ENCODE measurements at places on chromosomes 6 and 20.

DNA sequence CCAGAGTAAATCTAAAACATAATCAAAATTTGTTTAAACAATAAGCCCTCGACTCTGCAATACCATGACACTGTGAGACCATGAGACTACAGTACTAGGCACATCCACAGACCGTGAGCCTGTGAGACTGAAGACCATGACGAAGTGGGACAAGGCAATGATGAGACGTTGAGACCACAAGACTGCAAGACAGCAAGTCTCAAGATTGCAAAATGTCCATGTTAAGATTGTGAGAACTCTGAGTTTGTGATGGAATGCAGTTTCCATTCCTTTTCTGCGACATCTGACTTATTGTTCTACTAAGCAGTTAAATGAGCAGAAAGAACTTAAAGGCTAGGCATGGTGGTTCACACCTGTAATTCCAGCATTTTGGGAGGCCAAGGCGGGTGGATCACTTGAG is 102.1 kb upstream of the PHACTR1 start:
- no peaks in the 10 kb centered on the region for H3K36me3 ChIP-seq
- H3K27ac ChIP-seq: no peak overlapping the region
- ATAC-seq: no peak

- no peak for ATAC-seq
- H3K27ac ChIP-seq: no peak overlapping the region
- peaks cover 36% of the 10 kb centered on the region for H3K27me3 ChIP-seq
- no peaks in the 10 kb centered on the region for H3K36me3 ChIP-seq
Observed at GRCh38 chr20:46823271-46823751, 71.3 kb upstream of the EYA2 start.

GRCh38 chr6:20417819-20418218 is 16.1 kb downstream of the E2F3 start:
- no peak overlapping the region for H3K4me3 ChIP-seq
- H3K36me3 ChIP-seq: peaks cover 35% of the 10 kb centered on the region
- H3K27ac ChIP-seq: no peak overlapping the region
- no peaks in the 10 kb centered on the region for H3K27me3 ChIP-seq
- ATAC-seq: no peak
- peaks cover 32% of the 10 kb centered on the region for H3K4me1 ChIP-seq

DNA sequence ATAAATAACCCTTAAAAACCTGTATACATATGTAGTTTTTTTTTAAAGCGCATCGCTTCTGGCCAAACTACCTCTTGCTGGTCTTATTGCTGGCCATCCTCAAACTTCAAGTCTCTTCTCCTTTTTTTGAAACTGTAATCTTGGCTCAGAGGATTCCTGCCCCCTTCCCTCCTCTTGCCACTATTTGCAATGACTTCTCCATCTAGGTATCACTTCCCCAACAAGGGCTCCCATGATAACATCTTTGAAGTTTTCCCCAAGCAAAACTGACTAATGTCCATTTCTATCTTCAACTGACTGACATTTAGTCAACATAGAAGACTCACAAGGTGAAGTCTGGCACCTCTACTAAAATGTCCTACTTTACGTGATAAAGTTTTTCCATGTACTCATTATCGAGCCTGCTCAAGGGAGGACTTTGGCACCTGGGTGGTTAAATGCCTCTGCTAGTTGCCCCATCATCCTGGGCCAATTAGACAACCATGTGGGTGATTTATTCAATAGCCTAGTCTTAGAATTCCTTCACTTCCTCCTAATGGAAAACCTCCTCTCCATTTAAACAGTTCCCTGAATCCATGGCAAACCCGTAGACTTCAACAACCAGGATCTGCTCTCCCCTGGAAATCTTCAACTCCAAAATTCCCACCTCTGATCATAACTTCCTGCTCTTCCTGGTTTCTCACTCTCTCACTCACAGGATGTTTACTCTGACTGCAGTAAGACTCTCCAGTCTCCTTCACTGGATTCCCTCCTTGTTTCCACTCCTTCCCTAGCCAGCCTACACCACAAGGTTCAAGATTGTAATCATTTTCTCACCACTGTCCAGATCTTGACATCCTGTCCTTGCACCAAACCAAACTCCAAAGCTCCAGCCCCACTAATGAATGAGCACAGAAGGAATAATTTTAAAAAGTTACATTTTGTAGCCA is 9.4 kb upstream of the PLAGL1 start:
- no peak overlapping the region for H3K27ac ChIP-seq
- H3K4me1 ChIP-seq: peaks cover 15% of the 10 kb centered on the region
- H3K4me3 ChIP-seq: no peak overlapping the region
- ATAC-seq: no peak
- H3K27me3 ChIP-seq: no peaks in the 10 kb centered on the region

- no peak overlapping the region for H3K4me3 ChIP-seq
- no peak overlapping the region for H3K27ac ChIP-seq
- no peaks in the 10 kb centered on the region for H3K27me3 ChIP-seq
- no peak for ATAC-seq
- H3K36me3 ChIP-seq: no peaks in the 10 kb centered on the region
- no peaks in the 10 kb centered on the region for H3K4me1 ChIP-seq
Observed at GRCh38 chr6:50285735-50286134, 236.0 kb upstream of the DEFB112 start.

DNA sequence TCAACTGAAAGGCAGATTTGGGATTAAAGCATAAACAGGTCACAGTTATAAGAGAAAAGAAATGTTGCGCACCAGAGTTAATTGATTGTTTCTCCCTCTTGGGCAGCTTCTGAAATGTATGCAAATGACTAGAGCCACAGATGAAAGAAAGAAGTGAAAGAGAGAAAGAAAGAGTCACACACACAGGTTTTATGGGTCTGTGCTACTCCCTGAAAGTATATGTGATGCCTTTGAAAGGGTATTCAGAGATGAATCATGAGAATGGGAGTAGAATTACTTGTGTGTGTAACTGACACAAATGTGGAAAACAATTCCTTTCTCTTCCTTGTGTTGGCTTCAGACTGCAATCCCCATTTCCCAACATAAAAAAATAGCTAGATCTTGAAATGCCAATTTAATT is 196.9 kb downstream of the FOXA2 start:
- peaks cover under 1% of the 10 kb centered on the region for H3K4me1 ChIP-seq
- H3K4me3 ChIP-seq: no peak overlapping the region
- H3K27me3 ChIP-seq: no peaks in the 10 kb centered on the region

GRCh38 chr6:110285306-110286060 is 72.7 kb downstream of the METTL24 start:
- no peak overlapping the region for H3K4me3 ChIP-seq
- H3K4me1 ChIP-seq: no peaks in the 10 kb centered on the region
- H3K27me3 ChIP-seq: no peaks in the 10 kb centered on the region
- no peak overlapping the region for H3K27ac ChIP-seq

GRCh38 chr6:139027620-139028182 is 844 bp upstream of the ABRACL start:
- ATAC-seq: no peak
- no peaks in the 10 kb centered on the region for H3K36me3 ChIP-seq
- peaks cover 13% of the 10 kb centered on the region for H3K4me1 ChIP-seq
- H3K27me3 ChIP-seq: no peaks in the 10 kb centered on the region
- H3K27ac ChIP-seq: no peak overlapping the region

DNA sequence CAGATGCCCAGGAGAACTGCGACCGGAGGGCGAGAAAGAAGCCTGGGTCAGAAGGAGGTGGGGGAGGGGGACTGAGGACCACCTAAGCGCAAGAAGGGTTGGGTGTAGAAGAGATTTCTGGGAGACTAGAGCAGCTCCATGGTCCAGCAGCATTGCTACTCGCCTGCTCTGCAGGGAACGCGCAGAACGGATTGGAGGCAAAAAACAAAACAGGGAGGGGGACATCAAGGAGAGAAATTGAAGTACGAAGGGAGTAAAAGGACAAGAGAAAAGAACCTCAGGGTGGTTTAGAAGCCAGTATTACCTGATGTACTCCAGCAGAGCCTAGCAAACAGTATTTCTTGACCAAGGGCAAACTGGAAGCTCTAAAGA is 537 bp upstream of the GABBR1 start:
- H3K36me3 ChIP-seq: no peaks in the 10 kb centered on the region
- H3K4me3 ChIP-seq: peak overlapping the region; percentile 82
- H3K27ac ChIP-seq: peak overlapping the region; percentile 56

GRCh38 chr6:109687271-109687761 is 3.7 kb downstream of the AK9 start:
- peaks cover 11% of the 10 kb centered on the region for H3K36me3 ChIP-seq
- H3K27me3 ChIP-seq: no peaks in the 10 kb centered on the region
- H3K27ac ChIP-seq: no peak overlapping the region

DNA sequence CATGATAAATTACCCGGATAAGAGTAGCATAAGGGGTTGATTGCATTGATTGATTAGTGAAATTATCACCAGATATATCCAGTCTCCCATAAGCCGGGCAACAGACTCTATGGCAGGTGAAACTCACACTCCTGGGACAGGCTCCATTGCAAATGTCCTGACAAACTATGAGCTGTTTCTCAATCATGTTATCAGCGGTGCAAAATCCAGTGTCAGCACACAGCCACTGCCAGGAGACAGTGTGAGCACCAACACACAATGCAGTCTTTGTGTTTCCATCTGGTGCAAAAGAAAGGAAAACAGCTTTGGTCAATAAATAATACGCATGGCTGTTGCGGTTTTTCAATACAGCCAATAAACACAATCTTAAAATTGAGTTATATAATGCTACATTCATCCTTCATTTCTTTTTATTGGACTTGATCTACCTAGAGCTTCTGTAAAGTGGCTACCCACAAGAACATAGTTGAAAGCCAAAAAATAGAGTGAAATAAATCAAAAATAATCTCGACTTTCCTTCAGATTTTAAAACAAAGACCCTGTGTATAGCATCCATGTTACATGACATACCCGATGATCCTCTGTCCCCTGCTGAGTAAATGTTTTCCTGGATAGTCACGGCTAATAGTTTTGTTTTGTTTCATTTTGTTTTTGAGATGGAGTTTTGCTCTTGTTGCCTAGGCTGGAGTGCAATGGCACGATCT is 64.3 kb upstream of the AFDN start:
- no peaks in the 10 kb centered on the region for H3K36me3 ChIP-seq
- no peak overlapping the region for H3K27ac ChIP-seq
- H3K27me3 ChIP-seq: peaks cover 16% of the 10 kb centered on the region
- no peak overlapping the region for H3K4me3 ChIP-seq
- no peak for ATAC-seq

DNA sequence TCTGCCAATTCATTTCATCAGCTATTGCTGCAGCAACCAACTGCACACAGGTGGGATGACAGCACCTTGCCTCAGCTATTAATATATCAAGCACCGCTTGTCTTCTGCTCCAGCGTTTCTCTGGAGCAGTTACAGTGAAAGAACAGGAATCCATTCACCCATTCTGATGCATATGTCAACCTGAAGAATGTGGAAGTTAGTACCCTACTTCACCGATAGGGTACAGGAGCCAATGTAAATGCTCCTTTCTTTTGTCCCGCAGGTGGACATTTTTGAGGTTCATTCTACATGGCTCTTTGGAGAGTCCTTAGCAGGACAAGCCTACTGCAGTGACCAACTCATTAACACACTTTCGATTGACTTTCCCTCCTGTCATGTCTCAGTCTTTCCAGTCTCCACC is 139.9 kb upstream of the PRND start:
- H3K27ac ChIP-seq: no peak overlapping the region
- no peak overlapping the region for H3K4me3 ChIP-seq
- ATAC-seq: no peak
- H3K4me1 ChIP-seq: no peaks in the 10 kb centered on the region
- no peaks in the 10 kb centered on the region for H3K36me3 ChIP-seq
- peaks cover 53% of the 10 kb centered on the region for H3K27me3 ChIP-seq

- no peak for ATAC-seq
- H3K36me3 ChIP-seq: no peaks in the 10 kb centered on the region
- no peak overlapping the region for H3K4me3 ChIP-seq
- H3K4me1 ChIP-seq: peaks cover 9% of the 10 kb centered on the region
- no peak overlapping the region for H3K27ac ChIP-seq
- H3K27me3 ChIP-seq: no peaks in the 10 kb centered on the region
Observed at GRCh38 chr20:32985596-32985995, 18.6 kb downstream of the SUN5 start.

DNA sequence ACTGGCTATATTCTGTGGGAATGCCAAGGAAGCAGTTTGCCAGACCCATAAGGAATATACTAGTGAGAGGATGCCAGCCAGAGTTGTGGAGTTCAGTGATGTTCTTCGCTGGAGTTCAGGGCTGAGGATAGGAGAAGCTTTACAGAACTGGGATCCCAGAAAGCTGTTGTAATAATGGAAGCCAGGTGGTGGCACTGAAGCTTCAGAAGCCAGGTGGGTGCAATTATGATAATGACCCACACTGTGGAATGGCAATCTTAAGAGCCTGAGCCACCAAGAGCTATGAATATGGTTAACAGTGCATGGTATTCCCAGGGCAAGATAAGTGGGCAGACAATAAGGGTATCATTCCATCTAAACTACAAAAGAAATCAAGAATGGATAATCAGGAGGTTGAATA is 25.1 kb upstream of the ENPP1 start:
- H3K4me1 ChIP-seq: peaks cover 5% of the 10 kb centered on the region
- no peak overlapping the region for H3K4me3 ChIP-seq
- ATAC-seq: no peak
- no peaks in the 10 kb centered on the region for H3K36me3 ChIP-seq

GRCh38 chr20:2752567-2753460 is 47.6 kb downstream of the CPXM1 start:
- peak overlapping the region; percentile 68 for H3K4me3 ChIP-seq
- H3K36me3 ChIP-seq: no peaks in the 10 kb centered on the region
- H3K4me1 ChIP-seq: peaks cover 33% of the 10 kb centered on the region
- H3K27ac ChIP-seq: no peak overlapping the region

DNA sequence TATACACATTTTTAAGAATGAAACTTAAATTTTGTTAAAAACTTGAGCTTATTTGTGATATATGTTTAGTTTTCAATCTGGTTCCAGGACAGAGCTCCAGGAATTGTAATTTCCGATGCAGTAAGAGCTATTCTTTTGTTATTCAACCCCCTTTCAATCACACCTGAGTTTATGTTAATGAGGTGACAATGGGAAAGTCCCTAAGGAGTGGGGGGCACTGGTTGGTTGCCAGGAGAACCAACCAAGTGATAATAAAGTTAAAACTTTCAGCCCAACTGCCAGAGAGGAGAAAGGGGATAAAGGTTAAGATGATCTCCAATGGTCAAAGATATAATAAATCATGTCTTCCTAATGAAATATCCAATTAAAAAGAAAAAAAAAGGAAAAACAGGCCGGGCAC is 19.8 kb downstream of the MDN1 start:
- no peaks in the 10 kb centered on the region for H3K27me3 ChIP-seq
- ATAC-seq: no peak
- H3K27ac ChIP-seq: peak overlapping the region; percentile 16
- H3K4me1 ChIP-seq: peaks cover 13% of the 10 kb centered on the region

GRCh38 chr6:44779130-44779826 is 391.8 kb downstream of the CDC5L start:
- no peaks in the 10 kb centered on the region for H3K36me3 ChIP-seq
- H3K4me1 ChIP-seq: peaks cover 11% of the 10 kb centered on the region
- ATAC-seq: peak; percentile 69
- peaks cover 6% of the 10 kb centered on the region for H3K27me3 ChIP-seq
- peak overlapping the region; percentile 30 for H3K27ac ChIP-seq

DNA sequence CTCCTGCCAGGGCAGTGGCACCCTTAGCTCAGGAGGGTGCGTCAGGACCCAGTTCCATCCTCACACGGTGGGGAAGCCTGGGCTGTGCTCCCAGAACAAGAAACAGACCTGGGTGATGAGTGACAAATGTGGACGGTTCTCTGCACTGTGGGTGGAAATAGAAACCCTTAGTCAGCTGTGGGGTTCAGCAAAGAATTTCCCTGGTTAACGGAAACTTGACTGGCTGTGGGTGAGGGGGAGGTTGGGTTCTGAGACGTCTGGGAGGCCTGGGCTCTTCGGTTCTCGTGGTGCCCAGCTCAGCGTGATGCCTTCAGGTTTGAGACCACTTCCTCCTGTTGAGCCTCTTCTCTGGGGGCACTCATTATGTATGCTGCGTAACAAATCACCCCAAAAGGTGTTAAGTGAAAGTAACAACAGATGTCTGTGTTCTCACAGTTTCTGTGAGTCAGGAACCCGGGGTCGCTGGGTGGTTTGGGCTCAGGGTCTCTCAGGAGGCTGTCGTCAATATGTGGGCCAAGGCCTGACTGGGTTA is 53.1 kb upstream of the FAM83D start:
- peak; percentile 84 for ATAC-seq
- peak overlapping the region; percentile 93 for H3K27ac ChIP-seq
- peak overlapping the region; percentile 76 for H3K4me3 ChIP-seq
- H3K27me3 ChIP-seq: no peaks in the 10 kb centered on the region
